ENCODE measurements at places on chromosomes 11 and 22. TPM values are rescaled to one million over a fixed set of nuclear protein-coding genes. Genes with fewer than 3 reads are reported as not detected.

GRCh38 chr11:12842933-12843636, 166.0 kb upstream of the RASSF10 start:
- peak; percentile 35 for DNase-seq

SPI1 gene
- total RNA-seq: not detected

HORMAD2 gene
- total RNA-seq: 9.0 TPM

GRCh38 chr22:37282385-37282677, at the start of gene CYTH4:
Gene CYTH4, plus strand, starts transcription at chr22:37282508. Its CDS starts 62 bp downstream, at chr22:37282570.
- no peak for DNase-seq

ZW10 gene
- 22.9 TPM for total RNA-seq

- DNase-seq: no peak
Measured at GRCh38 chr11:61153593-61154095, 7.6 kb downstream of the VPS37C start.

DNA sequence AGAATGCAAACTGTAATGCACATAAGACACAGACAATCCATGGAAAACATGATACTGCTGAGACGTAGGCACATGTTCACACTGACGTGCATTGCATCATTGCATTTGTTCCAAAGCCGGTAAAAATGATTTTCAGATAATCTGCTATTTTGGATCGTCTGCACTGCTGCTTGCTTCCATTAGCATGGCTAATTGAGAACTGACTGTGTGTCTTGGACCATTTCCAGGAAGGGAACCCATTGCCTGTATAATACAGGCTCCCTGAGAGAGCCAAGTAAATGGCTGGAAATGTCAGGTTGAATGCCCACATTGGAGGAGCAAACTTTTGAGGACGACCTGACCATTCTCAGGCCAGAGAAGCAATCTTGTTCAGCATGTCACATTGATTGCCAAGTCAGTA, 304.8 kb downstream of the ST3GAL4 start:
- no peak for DNase-seq

- DNase-seq: peak; percentile 5
Measured at GRCh38 chr11:59611570-59612565, 3.7 kb downstream of the OSBP start.

GRCh38 chr11:74232311-74232950, 61.3 kb downstream of the PPME1 start:
- no peak for DNase-seq

GRCh38 chr11:1518301-1518700, 31.7 kb upstream of the MOB2 start:
- no peak for DNase-seq

- DNase-seq: peak; percentile 22
Measured at GRCh38 chr22:39932918-39933649, 27.1 kb upstream of the TMA7B start.

TEF gene
- 12.8 TPM for total RNA-seq
